ENCODE measurements at places on chromosomes 6 and 20.

DNA sequence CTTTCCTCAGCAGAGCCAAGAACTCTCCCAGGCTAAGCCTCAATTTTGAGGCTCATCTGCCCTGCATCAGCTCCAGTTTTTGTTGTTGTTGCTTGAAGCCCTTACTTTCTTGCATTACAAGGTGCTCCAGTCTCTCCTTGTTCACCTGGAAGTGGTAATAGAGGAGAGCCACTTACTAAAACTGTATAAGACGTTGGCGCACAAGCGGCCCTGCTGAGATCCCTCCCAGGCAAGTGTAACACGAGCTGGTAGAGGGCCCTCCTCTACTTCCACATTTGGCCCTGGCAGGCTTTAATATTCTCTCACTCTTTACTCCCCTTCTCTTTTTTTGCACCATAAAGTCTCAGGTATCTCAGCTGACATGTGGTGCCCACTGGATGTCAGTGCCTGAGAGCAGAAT is 19.5 kb downstream of the GCM2 start:
- no peak for DNase-seq

GRCh38 chr6:113050979-113051378 is 703.8 kb downstream of the RFPL4B start:
- DNase-seq: no peak

- DNase-seq: no peak
Measured at GRCh38 chr20:47256668-47257236, 99.7 kb downstream of the ZMYND8 start.

- DNase-seq: peak; percentile 50
Measured at GRCh38 chr20:57071283-57071731, 195.1 kb downstream of the BMP7 start.

GRCh38 chr6:131825946-131826345 is 18.1 kb downstream of the ENPP1 start:
- no peak for DNase-seq

- DNase-seq: no peak
Measured at GRCh38 chr6:296151-297122, 4.2 kb downstream of the DUSP22 start.

- no peak for DNase-seq
Measured at GRCh38 chr20:61529354-61529753, 277.3 kb downstream of the CDH4 start.

DNA sequence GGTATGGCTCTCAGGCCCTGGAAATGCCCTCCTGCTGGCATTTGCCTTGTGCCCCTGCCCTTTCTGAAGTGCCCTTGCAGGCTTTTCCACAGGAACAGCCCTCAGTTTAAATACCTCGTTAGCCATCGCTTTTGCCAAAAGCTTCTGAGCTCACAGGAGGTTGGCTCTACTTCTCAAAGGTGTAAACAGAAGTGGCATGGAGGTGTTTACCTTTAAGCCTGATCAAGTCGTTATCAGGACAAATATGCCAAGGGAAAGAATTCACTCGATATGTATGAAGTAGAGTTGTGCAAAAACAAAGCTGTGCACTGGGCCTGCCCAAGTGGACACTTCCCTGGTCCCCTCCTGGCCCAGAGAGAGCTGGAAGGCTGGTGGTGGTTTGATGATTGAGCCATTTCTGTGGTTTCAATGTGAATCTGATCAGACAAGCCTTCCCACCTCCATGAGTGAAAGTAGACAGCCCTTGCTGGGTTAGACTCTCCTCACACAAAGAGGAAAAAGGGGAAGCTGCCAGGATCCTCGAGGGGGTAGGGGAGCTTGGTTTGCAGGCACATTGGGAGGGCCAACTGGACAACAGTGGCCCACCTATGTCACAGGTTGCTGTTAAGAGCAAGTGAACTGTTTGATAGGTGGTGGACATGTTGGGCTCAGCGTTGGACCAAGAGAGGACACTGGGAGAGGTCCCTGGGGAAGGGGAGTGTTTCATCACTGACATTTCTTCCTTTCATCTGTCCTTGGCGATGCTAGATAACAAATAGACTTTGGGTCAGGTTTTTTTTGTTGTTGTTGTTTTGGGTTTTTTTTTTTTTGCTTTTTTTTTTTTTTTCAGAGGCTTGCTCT is 98.7 kb downstream of the ZDHHC14 start:
- DNase-seq: no peak

- DNase-seq: no peak
Measured at GRCh38 chr6:40724886-40725285, 137.7 kb upstream of the LRFN2 start.

DNA sequence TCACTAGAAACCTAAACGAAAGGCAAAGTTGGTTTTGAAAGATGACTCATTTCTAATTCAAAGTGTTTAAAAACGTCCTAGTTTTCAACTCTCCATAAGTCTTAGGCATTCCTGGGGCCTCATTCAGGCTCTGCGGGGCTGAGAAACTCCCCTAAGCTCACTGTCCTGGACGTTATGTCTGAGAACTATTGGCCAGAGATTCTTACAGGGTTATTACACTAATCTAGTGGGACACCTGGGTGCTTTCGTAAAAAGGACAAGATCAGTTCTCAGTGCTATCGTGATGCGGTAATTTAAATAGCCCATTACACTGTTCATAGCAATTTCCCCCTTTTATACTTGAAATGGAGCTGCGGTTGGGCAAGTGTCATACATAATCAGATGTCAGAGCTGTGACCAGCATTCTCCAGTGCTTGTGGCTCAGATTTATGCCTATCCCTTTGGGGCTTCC is 280.9 kb downstream of the QKI start:
- DNase-seq: no peak

- no peak for DNase-seq
Measured at GRCh38 chr6:2680264-2680922, 70.3 kb downstream of the MYLK4 start.

GRCh38 chr20:53657732-53658131 is 64.1 kb upstream of the ZNF217 start:
- no peak for DNase-seq

GRCh38 chr6:16953905-16954304 is 147.9 kb upstream of the STMND1 start:
- DNase-seq: no peak

DNA sequence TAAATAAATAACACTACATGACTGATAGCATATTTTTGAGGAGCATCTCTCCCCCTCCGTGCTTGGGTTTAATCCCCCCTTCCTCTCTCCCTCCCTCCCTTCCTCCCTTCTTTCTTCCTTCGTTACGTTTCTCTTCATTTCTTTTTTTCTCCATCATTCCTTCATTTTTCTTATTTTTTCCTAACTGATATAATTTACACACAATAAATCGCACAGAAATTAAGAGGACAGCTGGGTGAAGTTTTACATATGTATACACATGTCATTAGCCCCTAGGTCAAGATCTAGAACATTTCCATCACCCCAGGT is 51.4 kb upstream of the EZR start:
- DNase-seq: no peak

DNA sequence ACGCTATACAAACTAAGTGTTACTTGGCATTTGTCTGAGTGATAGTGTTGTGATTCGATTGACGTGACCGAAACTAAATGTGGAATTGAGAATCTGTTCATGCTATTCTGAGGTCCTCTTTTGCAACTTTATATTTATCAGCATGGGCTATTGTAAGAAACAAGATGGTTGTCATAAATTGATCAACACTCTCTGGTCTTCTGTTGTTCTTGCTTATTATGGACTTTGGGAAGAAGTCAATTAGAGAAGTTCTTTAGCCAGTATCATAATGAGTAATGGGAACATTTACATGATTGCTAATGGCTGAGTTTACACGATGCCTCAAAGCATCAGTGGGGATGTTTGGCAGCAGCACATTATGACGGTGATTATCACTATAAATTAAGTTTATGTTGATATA is 195.0 kb downstream of the CD83 start:
- DNase-seq: no peak

- no peak for DNase-seq
Measured at GRCh38 chr6:129895692-129896091, 34.6 kb upstream of the TMEM244 start.

DNA sequence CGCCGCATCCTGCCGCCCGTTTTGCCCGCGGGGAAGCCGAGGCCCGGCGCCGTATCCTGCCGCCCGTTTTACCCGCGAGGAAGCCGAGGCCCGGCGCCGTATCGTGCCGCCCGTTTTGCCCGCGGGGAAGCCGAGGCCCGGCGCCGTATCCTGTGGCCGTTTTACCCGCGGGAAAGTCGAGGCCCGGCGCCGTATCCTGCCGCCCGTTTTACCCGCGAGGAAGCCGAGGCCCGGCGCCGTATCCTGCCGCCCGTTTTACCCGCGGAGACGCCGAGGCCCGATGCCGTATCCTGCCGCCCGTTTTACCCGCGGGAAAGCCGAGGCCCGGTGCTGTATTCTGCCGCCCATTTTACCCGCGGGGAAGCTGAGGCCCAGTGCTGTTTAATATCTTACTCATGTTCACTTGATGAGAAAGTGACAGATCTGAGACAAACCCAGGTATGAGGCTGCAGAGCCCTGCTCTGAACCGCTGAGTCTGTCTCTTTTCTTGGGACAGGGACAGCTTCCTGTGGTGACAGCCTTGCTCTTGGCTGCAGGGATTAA is 129.4 kb downstream of the CDH26 start:
- DNase-seq: no peak

DNA sequence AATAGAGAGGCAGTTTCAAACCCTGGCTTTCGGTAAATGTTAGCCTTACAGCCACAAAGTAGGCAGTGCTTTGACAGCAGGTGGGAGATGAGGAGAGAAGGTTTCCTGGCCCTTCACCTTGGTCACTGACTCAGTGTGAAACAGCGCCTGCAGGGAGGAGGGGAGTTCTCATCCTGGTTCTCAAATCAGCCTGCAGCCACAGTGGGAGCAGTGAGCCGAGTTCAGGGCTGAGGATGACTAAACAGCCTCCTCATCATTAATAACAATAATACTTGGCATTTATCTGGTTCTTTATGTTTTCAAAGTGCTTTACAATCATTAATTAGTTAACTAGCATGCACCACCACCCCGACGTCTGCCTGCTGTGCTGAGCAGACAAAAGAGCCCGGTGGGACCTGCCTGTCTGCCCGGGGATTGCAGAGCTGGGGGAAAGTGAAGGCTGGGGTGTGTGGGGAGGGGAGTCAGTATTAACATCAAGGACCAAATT is 59.6 kb downstream of the PRDM1 start:
- no peak for DNase-seq

DNA sequence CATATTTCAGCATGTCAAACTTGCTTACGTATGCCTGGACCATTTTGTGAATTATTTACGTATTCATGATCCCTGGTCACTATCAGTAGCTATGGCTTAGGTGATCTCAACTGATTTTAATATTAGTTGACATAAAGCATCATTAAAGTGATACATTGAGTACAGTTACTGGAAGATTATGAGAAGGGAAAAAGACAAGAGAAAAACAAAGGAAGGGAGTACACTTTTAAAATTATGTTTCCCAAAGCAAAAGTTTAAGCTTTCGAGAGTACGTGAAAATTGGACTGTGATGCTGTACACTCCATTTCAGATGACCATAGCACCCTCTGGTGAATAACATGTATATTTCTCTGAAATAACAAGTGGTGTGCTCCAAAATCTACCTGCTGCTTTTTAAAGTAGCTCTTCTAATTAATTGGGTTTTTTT is 215.0 kb upstream of the HSF2 start:
- DNase-seq: no peak

DNA sequence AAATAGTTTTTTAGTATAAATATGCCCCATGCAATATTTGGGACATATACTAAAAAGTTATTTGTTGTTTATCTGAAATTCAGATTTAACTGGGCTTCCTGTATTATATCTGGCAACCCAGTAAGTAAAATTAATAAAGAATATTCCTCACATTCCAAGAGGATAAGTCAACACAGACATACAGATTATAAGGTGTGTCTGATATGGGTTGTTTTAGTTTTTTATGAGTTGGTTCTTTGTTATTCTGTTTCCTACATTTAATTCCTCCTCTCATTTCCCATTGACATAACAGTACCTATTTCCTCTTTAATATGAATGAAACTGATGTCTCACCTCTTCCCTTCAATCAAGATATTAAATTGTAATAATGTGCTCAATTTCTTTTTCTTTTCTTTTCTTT is 1.7 kb upstream of the PLA2G7 start:
- no peak for DNase-seq

DNA sequence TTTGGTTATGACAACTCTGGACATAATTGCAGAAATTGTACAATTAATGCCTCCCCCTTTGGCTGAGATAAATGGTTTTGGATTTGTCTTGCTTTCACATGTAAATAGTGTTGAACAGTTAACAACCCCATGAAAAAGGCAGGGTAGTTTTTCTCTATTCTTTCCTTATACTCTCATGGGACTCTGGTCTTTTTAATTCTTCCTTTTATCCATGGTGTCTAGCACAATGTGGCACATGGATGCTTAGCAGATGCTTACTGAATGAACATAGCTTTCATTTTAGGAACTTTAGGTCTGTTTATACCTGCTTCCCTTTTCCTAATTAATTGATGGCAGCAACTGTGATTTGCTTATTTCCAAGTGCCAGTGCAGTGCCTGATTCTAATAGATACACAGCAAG is 75.6 kb downstream of the NCOA3 start:
- no peak for DNase-seq

DNA sequence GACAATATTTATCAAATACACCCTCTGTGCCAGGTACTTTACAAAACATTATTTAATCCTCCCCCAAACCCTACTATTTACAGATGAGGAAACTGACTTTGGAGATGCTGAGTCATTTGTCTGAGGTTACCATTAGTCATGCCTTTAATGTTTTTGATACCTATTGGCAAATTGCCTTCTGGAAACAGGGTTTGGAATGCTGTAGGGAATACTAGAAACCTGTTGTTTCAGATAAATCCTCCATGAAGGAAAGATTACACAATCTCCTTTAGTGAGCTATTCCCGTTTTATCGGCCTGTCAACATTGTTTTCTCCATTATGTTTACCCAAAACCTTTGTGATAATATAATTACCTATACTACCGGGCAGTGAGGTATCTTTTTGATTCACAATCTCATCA is 93.6 kb upstream of the ADGRF1 start:
- DNase-seq: no peak

DNA sequence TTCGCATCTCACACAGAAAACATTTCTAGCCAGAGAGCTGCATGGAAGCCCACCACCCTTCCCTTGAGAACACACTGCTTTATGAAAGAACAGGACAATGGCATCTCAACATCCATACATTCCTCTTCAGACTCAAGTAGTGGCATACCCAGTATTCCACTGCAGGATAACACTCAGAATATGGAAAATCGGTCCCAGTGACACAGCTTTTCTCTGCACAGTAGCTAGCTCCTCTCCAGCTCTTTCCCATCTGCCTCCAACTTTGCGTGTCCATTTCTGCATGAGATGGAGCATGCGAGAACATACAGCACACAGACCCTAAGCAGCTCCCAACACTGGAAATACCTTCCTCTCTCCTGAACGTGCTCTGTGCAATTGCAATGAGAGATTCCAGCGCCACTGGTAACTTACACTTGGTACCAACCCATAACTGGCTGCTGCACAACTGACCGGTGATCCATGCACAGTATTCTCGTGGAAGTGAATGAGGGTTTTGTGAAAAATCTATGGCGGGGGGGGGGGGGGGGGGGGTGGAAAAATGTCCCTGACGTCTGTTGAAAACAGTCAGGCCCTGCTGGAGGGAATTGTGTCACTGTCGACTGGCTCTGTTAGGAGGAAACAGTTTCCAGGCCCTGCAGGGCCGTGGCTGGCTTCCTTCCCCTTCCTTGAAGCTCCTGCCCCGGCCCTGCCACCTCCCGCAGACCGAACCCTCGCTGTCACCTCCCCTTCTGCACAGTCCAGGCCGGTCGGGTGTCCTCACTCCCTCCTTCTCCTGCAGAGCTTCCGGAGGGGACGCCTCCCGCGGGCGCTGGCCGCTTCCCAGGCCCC is 265.9 kb upstream of the QKI start:
- no peak for DNase-seq

GRCh38 chr6:1024161-1024560 is 287.7 kb upstream of the FOXQ1 start:
- DNase-seq: no peak

- no peak for DNase-seq
Measured at GRCh38 chr6:100665041-100665380, 200.3 kb upstream of the SIM1 start.

Data from suprapubic skin (tissue), 4 donors.